Esophagus squamous epithelium (tissue), 5 donors: ENCODE measurements at places on chromosomes 1 and 21.
A peak's percentile ranks its signal among the peaks of the same experiment; 100 is the strongest.

GRCh38 chr1:221897321-221897721 is 155.4 kb upstream of the DUSP10 start:
- H3K4me3 ChIP-seq, result no peak overlapping the region
- no peak for DNase-seq
- H3K27ac ChIP-seq, result no peak overlapping the region
- no peaks in the 10 kb centered on the region for H3K27me3 ChIP-seq
- no peaks in the 10 kb centered on the region for H3K36me3 ChIP-seq
- H3K4me1 ChIP-seq, result no peaks in the 10 kb centered on the region

DNA sequence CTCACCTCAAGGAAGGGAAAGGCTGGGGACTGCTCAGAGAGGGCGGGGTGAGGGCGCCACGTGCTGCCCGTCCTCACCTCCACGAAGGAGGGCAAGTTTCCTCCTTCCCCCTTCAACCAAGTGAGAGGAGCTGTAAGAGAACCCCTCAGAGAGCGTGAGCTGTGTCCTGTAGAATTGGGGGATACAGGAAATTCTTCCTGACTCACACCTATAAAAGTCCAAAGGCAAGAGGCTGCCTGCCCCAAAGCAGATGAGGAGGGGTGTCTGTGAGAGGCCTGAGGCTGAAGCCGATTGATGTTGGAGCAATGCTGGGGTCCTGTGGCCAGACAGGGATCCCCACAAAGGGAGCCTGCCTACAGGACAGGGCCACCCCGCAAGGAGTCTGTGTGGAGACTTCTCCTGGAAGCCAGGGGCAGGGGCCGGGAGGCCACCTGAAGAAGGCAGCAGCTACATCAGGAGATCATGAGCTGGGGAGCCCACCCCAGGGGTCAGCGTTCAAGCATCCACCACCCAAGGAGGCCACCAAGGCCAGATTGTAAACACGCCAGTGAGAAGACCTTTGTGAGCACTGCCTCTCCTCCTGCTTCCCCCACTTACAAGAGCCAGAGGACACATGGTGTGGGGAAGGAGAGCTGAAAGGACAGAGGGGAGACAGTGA is 27.7 kb downstream of the S100A6 start:
- no peaks in the 10 kb centered on the region for H3K36me3 ChIP-seq
- H3K27me3 ChIP-seq, result no peaks in the 10 kb centered on the region
- H3K4me3 ChIP-seq, result no peak overlapping the region
- peak overlapping the region; percentile 68 for H3K27ac ChIP-seq
- H3K4me1 ChIP-seq, result peaks cover 41% of the 10 kb centered on the region

DNA sequence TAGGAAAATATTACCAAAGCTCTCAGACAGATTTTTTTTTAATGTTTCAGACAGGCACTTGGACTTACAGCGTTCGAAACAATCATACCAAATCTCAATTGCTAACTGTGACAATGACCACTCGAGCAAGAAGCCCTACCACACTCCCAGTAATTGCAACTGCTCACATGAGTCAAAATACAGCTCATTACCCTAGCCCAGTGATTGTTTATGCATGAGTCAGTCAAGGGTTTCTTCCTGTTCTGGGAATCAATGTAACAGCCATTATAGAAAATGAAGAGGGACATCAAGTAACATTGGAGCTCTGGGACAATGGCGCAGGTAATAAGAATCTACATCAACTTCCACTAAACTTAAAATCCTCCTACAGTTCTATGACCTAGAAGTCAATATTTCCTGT is 56.1 kb upstream of the SH3GLB1 start:
- H3K36me3 ChIP-seq, result no peaks in the 10 kb centered on the region
- no peaks in the 10 kb centered on the region for H3K4me1 ChIP-seq
- H3K4me3 ChIP-seq, result no peak overlapping the region

DNA sequence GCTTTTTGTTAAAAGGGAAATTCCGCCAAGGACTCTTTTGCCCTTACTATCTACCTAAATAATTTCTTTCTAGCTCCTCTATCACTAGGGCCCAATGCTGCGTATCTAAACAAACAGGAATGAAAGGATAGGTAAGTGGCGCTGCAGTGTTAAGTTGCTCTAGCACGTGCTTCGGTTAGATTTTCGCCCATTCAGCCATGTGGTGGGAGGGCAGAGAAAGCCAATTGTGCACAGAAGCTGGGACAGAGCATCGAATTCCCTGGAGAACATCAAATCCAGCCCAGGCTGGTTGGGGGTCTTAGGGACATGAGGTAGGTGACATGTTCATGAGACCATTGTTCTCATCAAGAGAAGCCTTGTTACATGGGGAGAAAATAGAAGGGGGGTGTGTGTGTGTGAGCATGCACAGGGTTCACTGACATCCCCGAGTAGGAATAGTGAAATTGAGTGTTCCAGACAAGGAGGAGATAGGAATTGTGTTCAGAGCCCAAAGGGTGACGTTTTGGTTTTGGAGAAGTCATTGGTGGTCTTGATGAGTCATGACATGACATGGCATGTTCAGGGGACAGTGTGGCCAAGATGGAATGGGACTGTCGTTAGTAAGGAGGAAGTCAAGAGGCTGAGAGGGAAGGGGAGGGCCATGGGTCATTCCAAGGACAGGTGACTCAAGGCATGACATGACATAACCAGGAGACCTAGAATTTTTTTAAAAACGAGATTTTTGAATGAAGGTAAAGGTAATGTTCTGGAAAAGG is 107.1 kb downstream of the TLR5 start:
- no peak overlapping the region for H3K4me3 ChIP-seq
- no peak for DNase-seq
- H3K4me1 ChIP-seq, result peaks cover 8% of the 10 kb centered on the region

GRCh38 chr1:36397378-36398230 is at the start of gene LSM10:
TSS of gene LSM10 (minus strand) at chr1:36397908. CDS start at chr1:36394129, 3,779 bp downstream.
- peak within 1 kb of the TSS; percentile 94 for H3K27ac ChIP-seq
- no peaks in the 10 kb centered on the region for H3K4me1 ChIP-seq
- peak; percentile 67 for DNase-seq
- peak within 1 kb of the TSS; percentile 70 for H3K4me3 ChIP-seq
- peaks cover 18% of the 10 kb centered on the region for H3K36me3 ChIP-seq
- H3K27me3 ChIP-seq, result no peaks in the 10 kb centered on the region

DNA sequence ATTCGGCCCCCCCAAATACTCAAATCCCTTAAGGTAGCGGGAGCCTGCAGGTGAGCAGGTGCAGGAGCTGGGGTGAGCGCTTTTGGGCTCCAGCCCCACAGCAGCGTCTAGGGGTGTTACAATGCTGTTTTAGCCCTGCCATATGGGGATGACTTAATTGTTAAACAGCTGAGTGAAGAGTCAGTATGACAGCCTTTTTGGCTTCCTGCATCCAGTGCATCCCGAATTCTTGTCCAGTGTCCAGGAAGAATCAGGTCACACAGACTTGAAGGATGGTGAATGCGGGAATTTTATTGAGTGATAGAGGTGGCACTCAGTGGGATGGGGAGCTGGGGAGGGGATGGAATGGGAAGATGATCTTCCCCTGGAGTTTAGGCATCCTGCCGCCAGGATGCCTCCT is 30.4 kb upstream of the HHAT start:
- no peak for DNase-seq
- H3K4me3 ChIP-seq, result no peak overlapping the region
- H3K36me3 ChIP-seq, result no peaks in the 10 kb centered on the region
- peaks cover 90% of the 10 kb centered on the region for H3K4me1 ChIP-seq
- H3K27me3 ChIP-seq, result no peaks in the 10 kb centered on the region

DNA sequence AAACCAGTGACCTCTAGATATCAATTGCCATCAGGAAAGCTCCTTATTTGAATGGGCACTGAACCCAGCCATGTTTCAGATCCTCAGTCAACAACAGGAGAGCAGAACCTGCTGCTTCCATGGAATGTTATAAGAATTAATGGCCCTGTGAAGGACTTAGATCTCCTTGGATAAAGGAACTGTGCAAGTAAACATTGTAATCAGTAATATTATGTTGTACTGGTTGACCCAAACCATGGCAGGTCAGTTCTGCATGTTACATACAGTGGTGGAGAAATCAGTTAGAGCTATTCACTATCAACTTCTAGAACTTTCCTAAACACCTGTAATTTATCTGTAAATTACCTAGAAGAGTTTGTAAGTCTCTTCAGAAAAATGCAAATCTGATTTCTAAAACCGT is 11.2 kb upstream of the CLDN8 start:
- no peak for DNase-seq
- H3K4me3 ChIP-seq, result peak overlapping the region; percentile 12
- no peaks in the 10 kb centered on the region for H3K36me3 ChIP-seq

GRCh38 chr1:214467078-214467585 is 84.3 kb downstream of the PTPN14 start:
- H3K36me3 ChIP-seq, result peaks cover 15% of the 10 kb centered on the region
- H3K27ac ChIP-seq, result peak overlapping the region; percentile 67
- no peaks in the 10 kb centered on the region for H3K4me1 ChIP-seq
- H3K4me3 ChIP-seq, result no peak overlapping the region
- H3K27me3 ChIP-seq, result no peaks in the 10 kb centered on the region
- no peak for DNase-seq

- H3K36me3 ChIP-seq, result peaks cover 12% of the 10 kb centered on the region
- H3K27me3 ChIP-seq, result no peaks in the 10 kb centered on the region
- peak overlapping the region; percentile 1 for H3K27ac ChIP-seq
- H3K4me1 ChIP-seq, result no peaks in the 10 kb centered on the region
- no peak for DNase-seq
- H3K4me3 ChIP-seq, result no peak overlapping the region
Measured at GRCh38 chr1:39346872-39347271, 142.4 kb downstream of the MACF1 start.

DNA sequence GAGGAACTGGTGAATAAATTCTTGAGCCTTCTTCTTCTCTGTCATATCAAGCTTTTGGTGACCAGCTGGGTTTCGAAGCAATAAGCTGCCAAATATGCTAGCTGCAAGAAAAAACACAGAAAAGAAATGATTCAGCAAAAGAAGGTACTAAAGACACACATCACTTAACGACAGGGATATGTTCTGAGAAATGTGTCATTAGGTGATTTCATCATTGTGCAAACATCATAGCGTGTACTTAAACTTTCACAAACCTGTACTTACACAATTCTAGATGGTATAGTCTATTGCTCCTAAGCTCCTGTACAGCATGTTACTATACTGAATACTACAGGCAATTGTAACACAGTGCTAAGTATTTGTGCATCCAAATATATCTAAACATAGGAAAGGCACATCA is 2.9 kb upstream of the MTF1 start:
- H3K4me1 ChIP-seq, result peaks cover 76% of the 10 kb centered on the region
- no peak for DNase-seq
- peak overlapping the region; percentile 99 for H3K27ac ChIP-seq

DNA sequence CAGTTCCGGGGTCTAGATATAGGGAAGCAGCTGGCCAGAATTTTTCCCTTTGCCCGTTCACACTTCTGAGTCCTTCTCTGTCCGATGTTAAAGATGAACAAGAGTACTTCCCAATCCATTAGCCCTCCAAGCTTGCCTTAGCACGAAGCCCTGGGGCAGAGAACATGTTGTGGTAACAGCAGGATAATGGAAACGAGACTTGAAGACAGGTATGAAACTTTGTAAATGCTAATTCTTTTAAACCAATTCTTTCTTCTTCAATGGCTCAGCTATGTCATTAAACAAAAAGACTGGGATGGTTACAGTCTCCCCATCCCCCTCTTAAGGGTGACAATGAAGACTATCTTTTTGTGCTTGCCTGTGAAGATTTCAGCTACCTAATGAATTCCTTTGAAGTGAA is 218.5 kb downstream of the PLA2G4A start:
- no peak overlapping the region for H3K4me3 ChIP-seq
- H3K4me1 ChIP-seq, result no peaks in the 10 kb centered on the region
- H3K36me3 ChIP-seq, result no peaks in the 10 kb centered on the region
- DNase-seq, result no peak

GRCh38 chr1:57578680-57579079 is 154.8 kb upstream of the DAB1 start:
- H3K36me3 ChIP-seq, result no peaks in the 10 kb centered on the region
- DNase-seq, result no peak
- H3K27me3 ChIP-seq, result no peaks in the 10 kb centered on the region
- no peak overlapping the region for H3K4me3 ChIP-seq
- H3K27ac ChIP-seq, result no peak overlapping the region

DNA sequence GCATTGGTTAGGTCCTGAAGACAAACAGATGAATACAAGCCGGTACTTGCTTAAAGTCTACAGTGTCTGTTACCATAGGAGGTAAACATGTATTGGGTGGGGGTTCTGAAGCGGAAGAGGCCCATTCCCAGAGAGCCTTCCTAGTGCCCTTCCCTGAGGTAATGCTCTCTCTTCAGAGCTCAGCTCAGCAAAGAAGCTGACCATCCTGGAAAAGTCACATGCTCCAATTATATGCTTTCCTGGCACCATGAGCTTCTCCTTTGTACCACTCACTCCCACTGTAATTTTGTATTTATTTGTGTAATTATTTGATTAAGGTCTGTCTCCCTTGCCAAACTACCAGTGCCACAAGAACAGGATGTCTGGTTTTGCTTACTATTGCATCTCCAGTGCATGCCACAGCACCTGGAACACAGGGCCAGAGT is 42.0 kb downstream of the RAB3B start:
- no peaks in the 10 kb centered on the region for H3K4me1 ChIP-seq
- no peaks in the 10 kb centered on the region for H3K27me3 ChIP-seq
- no peak for DNase-seq
- H3K36me3 ChIP-seq, result no peaks in the 10 kb centered on the region
- H3K4me3 ChIP-seq, result no peak overlapping the region

DNA sequence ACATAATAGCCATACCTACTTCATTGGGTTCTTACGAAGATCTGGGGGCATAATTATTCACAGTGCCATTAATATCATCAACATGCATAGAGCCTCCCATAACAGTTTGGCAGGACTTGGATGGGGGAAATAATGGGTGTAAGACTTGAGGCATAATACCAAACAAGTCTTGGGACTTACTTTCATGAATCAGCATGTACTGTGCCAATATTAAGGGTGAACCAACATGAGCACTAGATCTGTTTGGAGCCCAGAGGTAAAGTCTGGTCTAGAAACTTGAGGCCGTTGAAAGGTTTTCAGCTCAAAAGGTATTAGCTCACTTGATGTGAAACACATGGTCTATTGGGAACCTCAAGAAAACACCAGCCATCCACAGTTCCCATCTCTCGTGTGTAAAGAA is 56.7 kb upstream of the ZC3H11B start:
- DNase-seq, result no peak
- no peaks in the 10 kb centered on the region for H3K27me3 ChIP-seq
- no peaks in the 10 kb centered on the region for H3K4me1 ChIP-seq
- no peak overlapping the region for H3K4me3 ChIP-seq
- no peaks in the 10 kb centered on the region for H3K36me3 ChIP-seq

DNA sequence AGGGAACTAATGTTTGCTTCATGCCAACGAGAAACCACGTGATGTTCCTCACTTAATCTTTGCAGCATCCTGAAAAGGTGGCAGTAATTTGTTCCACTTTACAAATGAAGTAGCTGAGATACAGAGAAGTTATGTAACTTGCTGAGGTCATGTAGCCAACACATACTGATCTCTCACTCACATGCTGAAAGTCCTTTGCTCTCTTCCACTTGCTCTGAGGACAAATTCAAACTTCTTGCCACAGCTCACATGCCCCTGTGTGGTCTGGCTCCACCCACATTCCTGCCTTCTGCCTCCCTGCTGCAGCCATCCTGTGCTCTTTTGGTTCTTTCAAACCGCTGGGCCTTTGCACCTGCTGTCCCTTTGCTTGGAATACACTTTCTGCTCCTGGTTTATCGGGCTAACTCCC is 55.4 kb downstream of the TMCO4 start:
- H3K27me3 ChIP-seq, result no peaks in the 10 kb centered on the region
- no peak overlapping the region for H3K27ac ChIP-seq
- no peaks in the 10 kb centered on the region for H3K4me1 ChIP-seq
- H3K36me3 ChIP-seq, result peaks cover 92% of the 10 kb centered on the region
- no peak overlapping the region for H3K4me3 ChIP-seq

GRCh38 chr1:214520544-214521165 is 30.7 kb downstream of the PTPN14 start:
- H3K27me3 ChIP-seq, result no peaks in the 10 kb centered on the region
- no peaks in the 10 kb centered on the region for H3K36me3 ChIP-seq
- no peak for DNase-seq
- H3K27ac ChIP-seq, result no peak overlapping the region
- no peak overlapping the region for H3K4me3 ChIP-seq
- H3K4me1 ChIP-seq, result peaks cover 8% of the 10 kb centered on the region
